HCT116 (cell line): ENCODE measurements at places on chromosomes 2 and 18. TPM values are rescaled to one million over a fixed set of nuclear protein-coding genes. Genes with fewer than 3 reads are reported as not detected.

Gene CNGA3
- not detected for total RNA-seq

Gene KIF3C
- total RNA-seq, result 5.4 TPM

Gene YIPF4
- 29.8 TPM for total RNA-seq

Gene CXCR1
- not detected for total RNA-seq

Gene AUP1
- total RNA-seq, result 116 TPM

Gene CMPK2
- total RNA-seq, result 1.5 TPM

DNA sequence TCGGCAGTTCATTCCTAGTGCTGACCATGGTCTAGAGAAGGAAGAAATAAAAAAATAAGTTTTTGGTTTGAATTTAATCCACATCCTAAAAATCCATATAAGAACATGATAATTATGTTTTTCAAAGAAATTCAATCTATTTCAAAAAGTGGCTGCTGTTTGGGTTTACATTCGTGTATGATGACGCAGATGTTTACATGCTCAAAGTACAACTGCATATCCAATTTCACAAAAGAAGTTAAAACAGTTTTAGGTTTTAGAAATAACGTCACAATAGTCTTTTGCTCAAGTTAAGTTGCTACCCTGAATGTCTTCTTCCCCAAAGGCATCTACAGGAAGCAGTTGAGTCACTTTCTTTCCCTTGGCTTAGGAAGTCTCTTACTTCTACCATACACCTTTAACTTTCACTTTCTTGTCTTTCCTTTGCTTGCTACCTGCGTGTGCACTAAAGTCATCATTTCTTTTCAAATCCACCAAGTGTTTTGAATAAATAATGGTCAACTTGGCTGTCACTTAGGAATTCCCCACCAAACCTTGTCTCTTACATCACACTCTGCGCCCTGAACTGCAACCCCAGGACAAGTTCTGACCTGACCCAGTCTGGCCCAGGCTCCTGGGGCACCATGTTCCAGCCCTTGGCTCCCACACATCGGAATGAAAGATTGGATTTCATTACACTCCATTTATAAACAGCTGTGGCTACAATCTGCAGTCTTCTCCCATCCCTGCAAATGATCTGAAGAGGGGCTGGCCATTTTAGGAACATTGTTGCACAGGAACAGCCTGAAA is 28.4 kb downstream of the FAM237A start:
- no peak overlapping the region for H3K27ac ChIP-seq
- H3K36me3 ChIP-seq, result no peaks in the 10 kb centered on the region
- DNase-seq, result no peak
- no peak overlapping the region for H3K4me3 ChIP-seq
- H3K4me1 ChIP-seq, result no peaks in the 10 kb centered on the region
- no peaks in the 10 kb centered on the region for H3K27me3 ChIP-seq

DNA sequence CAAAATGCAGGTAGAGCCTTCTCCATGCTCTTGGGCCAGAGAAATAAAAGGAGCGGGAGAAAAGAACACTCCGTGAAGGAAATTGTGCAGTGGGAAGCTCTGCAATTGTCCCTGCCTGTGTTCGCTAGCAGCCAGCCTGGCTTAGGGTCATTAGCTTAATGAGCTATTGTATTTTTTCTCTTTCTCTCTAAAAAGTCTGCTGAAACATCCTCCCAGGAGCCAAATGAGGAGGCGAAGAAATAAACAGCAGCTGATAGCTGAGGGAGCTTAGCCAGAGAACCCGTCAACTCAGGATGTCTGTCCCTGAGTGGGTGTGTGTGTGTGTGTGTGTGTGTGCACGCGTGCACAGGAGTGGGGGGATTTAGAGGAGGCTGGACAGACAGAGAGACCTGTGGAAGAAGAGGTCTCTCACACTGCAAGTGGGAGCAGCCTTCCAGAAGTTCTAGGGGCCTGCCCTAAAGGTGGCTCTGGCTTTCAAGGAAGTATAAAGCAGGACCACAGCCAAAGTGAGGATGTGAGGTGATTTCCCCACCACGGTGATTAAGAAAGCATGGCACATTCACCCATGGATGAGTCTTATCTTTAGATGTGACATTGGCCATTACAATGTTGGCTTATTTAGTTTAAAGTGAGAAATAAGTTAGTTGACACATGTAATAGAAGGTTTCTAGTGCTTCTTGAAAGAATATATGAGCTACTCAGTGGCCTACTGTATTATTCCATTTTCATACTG is 690.4 kb downstream of the RNF144A start:
- H3K4me1 ChIP-seq, result no peaks in the 10 kb centered on the region
- no peaks in the 10 kb centered on the region for H3K36me3 ChIP-seq
- no peak for DNase-seq

DNA sequence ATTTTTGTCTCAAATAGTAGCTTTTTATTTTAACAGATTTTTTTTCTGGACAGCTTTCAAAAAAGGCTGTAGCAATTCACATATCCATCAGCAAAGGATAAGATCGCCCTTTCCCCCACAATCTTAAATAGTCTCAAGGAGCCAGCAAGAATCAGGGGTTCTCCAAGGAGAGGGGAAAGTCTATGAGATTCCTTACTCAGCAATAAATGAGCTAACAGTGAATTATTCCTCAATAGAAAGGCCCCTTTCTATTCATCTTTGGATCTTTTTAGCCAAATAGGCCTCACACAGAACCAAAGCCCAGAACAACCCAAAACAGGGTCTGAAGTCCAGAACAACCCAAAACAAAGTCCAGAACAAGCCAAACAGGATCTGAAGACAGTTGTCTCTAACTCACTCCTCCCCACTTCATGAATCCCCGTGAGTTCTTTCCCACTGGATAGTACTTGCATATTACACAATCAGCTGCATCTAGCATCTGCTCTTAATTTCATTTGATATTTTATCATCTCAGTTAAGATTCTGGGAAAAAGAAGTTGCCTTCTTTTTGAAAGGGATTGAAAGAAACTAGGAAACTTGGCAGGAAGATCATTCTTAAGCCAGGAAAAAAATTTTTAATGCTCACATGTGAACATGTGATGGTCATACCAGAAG is 3.4 kb upstream of the DHRS9 start:
- DNase-seq, result no peak
- H3K27ac ChIP-seq, result no peak overlapping the region
- H3K36me3 ChIP-seq, result no peaks in the 10 kb centered on the region
- no peaks in the 10 kb centered on the region for H3K27me3 ChIP-seq
- peaks cover 17% of the 10 kb centered on the region for H3K4me1 ChIP-seq
- H3K4me3 ChIP-seq, result no peak overlapping the region

DNA sequence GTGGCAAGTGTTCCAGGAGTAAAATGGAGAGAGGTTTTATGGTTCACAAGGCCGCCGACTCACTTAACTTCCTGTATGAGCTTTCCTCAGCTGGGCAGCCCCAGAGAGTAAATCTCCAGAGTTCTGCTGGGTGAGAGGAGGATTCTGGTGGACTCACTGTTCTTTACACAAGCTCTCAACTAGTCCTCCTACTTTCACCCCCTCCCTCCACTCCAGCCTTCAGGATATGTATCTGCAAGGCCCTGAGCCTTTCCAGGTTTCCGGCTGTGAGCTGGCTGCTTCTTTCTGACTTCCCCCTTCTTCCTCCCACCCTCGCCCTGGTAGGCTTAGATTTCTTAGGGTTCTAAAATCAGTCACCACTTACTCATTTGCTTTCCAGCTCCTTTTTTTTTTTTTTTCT is 34.0 kb downstream of the EML6 start:
- H3K27ac ChIP-seq, result no peak overlapping the region
- DNase-seq, result no peak
- H3K4me1 ChIP-seq, result no peaks in the 10 kb centered on the region
- H3K36me3 ChIP-seq, result no peaks in the 10 kb centered on the region
- no peak overlapping the region for H3K4me3 ChIP-seq

GRCh38 chr2:12341920-12342319 is 374.8 kb upstream of the TRIB2 start:
- no peak overlapping the region for H3K27ac ChIP-seq
- no peak for DNase-seq
- no peak overlapping the region for H3K4me3 ChIP-seq
- H3K27me3 ChIP-seq, result no peaks in the 10 kb centered on the region
- no peaks in the 10 kb centered on the region for H3K4me1 ChIP-seq

DNA sequence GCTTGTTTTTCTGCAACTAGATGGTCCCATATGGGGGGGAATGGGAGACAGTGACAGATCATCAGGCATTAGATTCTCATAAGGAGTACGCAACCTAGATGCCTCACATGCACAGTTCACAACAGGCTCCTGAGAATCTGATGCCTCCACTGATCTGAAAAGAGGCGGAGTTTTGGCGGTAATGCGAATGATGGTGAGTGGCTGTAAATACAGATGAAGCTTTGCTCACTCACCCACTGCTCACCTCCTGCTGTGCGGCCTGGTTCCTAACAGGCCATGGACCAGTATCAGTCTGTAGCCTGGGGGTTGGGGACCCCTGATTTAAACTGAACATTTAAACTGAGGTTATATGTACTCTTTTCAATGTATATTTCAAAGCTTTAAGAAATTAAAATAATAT is 40.7 kb downstream of the SOS1 start:
- no peaks in the 10 kb centered on the region for H3K27me3 ChIP-seq
- no peaks in the 10 kb centered on the region for H3K4me1 ChIP-seq
- H3K4me3 ChIP-seq, result no peak overlapping the region
- DNase-seq, result no peak
- no peak overlapping the region for H3K27ac ChIP-seq

DNA sequence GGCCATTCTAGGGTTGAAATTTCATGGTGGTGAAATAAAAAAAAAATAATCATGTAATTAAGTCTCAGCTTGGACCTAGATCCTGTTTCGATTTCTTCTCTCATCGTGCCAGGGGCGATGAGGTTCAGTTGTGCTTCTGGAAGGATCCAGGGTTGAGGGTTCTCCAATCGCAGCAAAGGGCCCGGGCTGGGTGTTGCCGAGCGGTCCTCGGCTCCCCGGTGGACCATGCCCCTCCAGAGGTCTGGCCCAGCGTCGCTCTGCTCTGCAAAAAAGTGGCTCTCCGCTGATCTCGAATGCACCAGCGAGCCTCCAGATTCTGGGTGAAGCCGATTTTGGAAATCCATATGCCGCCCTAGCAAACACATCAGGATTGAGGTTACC is 39.0 kb downstream of the EN1 start:
- H3K27me3 ChIP-seq, result peaks cover 14% of the 10 kb centered on the region; the same call in 1 of the 2 replicates
- H3K4me1 ChIP-seq, result no peaks in the 10 kb centered on the region
- no peak for DNase-seq
- H3K36me3 ChIP-seq, result no peaks in the 10 kb centered on the region

DNA sequence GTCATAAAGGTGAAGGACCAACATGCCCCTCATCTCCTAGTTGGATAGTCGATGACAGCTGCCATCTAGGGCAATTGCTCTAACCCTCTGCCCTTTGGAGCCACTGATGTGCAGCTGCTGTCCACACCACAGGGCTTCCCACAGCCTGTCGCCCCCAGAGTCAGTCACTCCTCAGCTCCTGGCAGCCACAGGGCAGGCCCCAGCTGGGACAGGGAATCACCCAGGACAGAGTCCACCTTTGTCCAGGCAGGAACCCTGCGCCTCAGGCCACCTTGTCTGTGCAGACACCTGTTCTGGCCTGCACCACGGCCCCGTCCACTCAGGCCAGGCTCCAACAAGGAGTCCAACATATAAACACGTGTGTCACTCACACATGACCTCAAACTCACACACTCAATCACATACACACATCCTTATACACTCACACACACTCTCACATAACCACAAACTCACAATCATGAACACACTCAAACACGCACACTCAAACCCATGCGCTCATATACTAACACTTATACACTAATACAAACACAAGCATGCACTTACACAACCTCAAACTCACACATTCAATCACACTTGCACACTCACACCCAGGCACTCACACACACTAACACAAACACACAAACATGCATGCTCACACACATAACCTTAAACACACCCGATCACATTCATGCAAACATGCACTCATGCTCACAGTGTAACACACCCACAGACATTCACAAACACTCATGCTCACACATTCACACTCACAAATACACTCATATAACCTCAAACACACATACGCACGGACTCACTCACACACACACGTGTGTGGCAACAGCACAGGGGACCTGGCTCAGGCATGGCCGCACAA is 29.7 kb downstream of the HDAC4 start:
- no peaks in the 10 kb centered on the region for H3K36me3 ChIP-seq
- no peak for DNase-seq
- H3K27ac ChIP-seq, result no peak overlapping the region
- H3K4me1 ChIP-seq, result no peaks in the 10 kb centered on the region

DNA sequence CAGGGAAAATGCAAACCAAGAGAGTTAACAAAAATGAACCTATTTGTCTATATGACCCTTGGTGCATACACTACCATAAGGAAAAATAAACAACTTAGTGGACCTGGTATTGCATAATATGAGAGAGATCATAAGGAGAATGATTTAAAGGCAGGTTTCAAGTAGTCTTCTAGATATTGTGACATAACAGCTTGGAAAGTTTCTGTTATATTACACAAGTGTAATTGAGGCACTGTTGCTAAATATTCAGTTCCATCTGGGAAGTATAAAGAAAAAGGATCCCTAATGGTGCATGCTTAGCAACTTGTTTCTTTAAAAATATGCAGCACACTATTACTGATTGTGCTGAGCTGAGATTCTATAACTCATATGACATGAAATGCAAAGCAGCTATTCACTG is 252.2 kb upstream of the SPHKAP start:
- no peaks in the 10 kb centered on the region for H3K4me1 ChIP-seq
- H3K27ac ChIP-seq, result no peak overlapping the region
- H3K36me3 ChIP-seq, result no peaks in the 10 kb centered on the region

GRCh38 chr2:133843551-133843950 is 275.3 kb upstream of the NCKAP5 start:
- H3K4me3 ChIP-seq, result no peak overlapping the region
- no peaks in the 10 kb centered on the region for H3K4me1 ChIP-seq
- H3K27ac ChIP-seq, result no peak overlapping the region
- no peaks in the 10 kb centered on the region for H3K36me3 ChIP-seq
- peaks cover 6% of the 10 kb centered on the region; the same call in 1 of the 2 replicates for H3K27me3 ChIP-seq

GRCh38 chr2:65329525-65329924 is 101.9 kb downstream of the ACTR2 start:
- H3K27me3 ChIP-seq, result no peaks in the 10 kb centered on the region
- H3K4me1 ChIP-seq, result no peaks in the 10 kb centered on the region
- no peak overlapping the region for H3K4me3 ChIP-seq
- H3K27ac ChIP-seq, result no peak overlapping the region
- no peak for DNase-seq
- H3K36me3 ChIP-seq, result peaks cover 21% of the 10 kb centered on the region; the same call in 1 of the 2 replicates

- no peak overlapping the region for H3K27ac ChIP-seq
- no peak for DNase-seq
- H3K4me3 ChIP-seq, result no peak overlapping the region
- no peaks in the 10 kb centered on the region for H3K4me1 ChIP-seq
Observed at GRCh38 chr18:74976331-74976909, 232.5 kb downstream of the PTGR3 start.

DNA sequence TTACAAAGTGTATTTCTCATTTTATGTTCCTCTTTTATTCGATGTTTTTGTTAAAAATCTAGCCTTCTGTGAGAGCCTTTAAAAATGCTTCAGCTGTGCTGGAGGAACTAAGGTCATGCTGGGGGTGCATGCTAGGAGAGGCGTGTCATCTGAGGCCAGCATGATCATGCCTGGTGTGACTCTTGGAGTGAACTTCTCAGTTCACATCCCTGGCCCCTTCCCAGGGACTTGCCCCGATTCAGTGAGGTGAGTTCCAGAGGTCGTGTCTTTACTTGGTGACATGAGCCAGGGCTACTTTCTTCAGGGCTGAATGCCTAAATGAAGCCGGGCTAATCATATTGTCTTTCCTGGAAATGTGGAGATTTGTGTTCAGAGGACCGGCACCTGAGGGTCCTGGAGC is 264.9 kb downstream of the MREG start:
- DNase-seq, result no peak
- no peak overlapping the region for H3K27ac ChIP-seq
- H3K27me3 ChIP-seq, result no peaks in the 10 kb centered on the region
- no peaks in the 10 kb centered on the region for H3K4me1 ChIP-seq
